ENCODE measurements at places on chromosomes 1 and 21. TPM values are rescaled to one million over a fixed set of nuclear protein-coding genes. Genes with fewer than 3 reads are reported as not detected.

The HTR6 gene
- not detected for total RNA-seq

The ZNF648 gene
- total RNA-seq, result not detected

The CRABP2 gene
- 38.1 TPM for total RNA-seq

The MX1 gene
- total RNA-seq, result 3.3 TPM

The LCE2C gene
- not detected for total RNA-seq

The UBE2U gene
- total RNA-seq, result not detected

The GBP7 gene
- total RNA-seq, result not detected

The FHAD1 gene
- 0.39 TPM for total RNA-seq
